KG1 (cell line): ENCODE measurements at places on chromosomes 5 and 9.
A peak's percentile ranks its signal among the peaks of the same experiment; 100 is the strongest.

DNA sequence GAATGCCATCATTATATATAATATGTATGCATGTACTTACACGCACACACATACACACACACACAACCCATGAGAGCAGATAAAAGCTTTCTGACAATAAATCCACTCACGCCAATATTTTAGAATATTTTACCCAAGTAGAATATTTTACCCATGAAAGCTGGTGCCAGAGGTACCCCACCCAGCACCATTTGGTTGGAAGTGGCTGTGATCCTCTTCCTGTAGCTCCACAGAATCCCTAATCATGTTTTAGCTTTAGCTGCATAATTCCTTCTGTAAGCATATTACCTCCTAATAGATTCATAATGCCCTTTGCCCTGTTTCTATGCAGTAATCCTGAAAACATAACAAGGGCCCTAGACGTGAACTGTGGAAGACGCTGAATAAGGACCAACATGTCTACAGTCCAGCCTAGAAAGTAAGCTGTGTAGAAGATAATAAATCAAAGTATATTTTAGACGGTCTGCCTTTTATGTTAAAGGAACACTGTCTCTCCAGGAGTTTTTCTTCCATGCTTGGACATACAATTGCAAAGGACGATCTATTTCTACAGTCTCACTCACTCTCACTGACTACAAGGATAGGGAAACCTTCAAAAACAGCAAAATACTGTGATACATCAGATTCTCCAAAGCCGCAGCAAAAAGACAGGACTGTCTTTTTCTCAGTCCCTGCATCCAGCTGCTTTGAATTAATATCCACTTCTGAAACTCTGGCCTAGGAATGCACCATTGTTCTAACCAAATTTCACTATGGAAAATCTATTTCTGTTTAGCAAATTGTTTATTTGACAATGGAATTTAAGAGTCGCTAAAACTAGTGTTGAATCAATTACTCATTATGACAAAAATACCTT is 98.2 kb downstream of the USP20 start:
- DNase-seq = no peak

DNA sequence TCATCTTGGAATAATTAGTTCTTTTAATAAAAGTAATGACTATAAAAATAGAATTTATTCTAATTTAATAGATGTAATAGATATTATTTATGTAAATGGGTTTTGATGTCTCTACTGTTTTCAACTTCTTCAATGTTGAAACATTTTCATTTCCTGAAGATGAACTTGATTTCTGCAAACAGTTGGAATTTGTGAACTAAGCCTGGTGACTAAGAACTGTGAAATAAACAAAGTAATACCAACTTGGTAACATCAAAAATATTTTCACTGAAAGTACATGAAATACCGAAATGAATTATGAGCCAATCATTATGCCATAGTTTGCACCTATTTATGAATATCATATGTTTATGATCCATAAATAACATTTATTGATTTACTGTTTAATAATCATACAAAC is 143.8 kb upstream of the FGF10 start:
- no peak for DNase-seq

- DNase-seq = no peak
These were observed 12.6 kb downstream of the JAK2 start for GRCh38 chr9:4997631-4998030.

DNA sequence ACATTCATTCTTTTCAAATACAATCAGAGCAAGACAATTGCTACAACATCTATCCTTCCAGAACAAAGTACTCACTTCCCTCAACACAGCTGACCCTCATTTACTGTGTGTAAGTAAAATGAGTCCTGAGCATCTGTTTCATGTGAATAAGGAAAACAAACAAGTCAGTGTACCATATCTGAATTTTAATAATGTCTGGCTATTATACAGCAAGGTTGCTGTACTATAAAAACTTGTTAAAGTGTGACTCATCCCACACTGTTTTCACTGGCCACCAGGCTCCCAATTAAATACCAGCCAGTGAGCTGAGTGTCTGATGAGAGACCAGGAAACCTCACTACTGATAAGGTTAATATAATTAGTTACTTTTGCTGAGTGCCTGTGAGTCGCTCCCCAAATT is 339.8 kb downstream of the AGTPBP1 start:
- no peak for DNase-seq

DNA sequence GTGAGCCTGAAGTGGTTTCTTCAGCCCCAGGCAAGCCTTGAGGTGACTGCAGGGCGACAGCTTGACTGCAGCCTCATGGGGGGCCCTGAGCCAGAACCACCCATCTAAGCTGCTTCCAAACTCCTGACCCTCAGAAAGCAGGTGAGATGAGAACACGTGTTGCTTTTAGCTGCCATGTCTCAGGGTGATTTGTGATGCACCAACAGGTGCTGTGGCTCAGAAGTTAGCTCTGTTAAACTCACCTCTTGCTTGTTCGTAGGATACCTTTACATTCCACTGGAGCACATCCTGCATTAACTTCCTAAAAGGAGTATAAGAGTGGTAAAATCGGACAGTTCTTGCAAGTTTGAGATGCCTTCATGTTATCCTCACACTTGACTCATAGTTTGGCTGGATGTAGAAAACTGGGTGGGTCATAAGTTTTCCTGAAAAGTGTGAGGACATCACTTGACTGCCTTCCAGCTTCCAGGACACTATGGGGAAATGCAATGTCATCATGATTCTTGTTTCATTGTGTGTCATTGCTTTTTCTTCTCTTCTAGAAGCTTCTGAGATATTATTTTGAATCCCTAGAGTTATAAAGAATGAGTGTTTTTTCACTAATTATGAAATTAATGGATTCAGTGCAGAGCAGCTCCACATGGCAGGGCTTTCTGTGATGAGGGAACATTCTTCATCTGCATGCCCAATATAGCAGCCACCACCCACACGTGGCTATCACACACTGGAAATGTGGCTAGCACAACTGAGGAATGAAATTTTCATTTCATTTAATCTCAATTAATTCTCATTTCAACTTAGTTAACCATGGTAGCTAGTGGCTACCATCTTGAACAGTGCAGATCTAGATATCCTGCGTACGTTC is 92.3 kb downstream of the HSD17B3 start:
- no peak for DNase-seq

DNA sequence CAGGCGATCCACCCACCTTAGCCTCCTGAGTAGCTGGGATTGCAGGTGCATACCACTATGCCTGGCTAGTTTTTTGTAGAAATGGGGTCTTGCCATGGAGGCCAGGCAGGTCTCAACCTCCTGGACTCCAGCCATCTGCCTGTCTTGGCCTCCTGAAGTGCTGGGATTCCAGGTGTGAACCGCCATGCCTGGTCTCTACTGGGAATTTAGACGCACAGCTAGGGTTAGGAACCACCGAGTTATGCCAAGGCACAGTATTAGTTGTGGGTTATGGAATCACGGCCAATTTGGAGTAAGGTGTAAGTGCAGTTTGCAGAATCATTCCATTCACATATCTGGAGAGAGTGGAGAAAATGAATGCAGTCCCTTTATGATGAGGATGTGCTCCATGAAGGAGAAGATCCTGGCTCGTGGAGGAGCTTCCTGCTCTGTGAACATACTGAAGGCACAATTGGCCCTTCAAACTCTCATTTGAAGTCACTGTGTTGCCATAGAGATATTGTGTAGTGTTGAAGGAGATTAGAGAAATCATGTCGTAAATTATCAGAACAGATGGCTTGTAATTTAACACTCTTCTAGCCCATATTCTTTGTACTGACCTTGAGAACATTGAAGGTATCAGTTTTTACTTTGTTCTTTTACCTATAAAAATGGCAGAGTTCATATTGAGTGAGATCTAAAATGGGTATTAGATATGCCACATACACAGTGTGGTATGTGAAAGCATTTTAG is 18.8 kb downstream of the TRIO start:
- no peak for DNase-seq

- DNase-seq = no peak
These were observed 33.2 kb downstream of the SLC31A2 start for GRCh38 chr9:113183956-113184488.

GRCh38 chr9:12640016-12640587 is 53.1 kb upstream of the TYRP1 start:
- DNase-seq = peak; percentile 6

DNA sequence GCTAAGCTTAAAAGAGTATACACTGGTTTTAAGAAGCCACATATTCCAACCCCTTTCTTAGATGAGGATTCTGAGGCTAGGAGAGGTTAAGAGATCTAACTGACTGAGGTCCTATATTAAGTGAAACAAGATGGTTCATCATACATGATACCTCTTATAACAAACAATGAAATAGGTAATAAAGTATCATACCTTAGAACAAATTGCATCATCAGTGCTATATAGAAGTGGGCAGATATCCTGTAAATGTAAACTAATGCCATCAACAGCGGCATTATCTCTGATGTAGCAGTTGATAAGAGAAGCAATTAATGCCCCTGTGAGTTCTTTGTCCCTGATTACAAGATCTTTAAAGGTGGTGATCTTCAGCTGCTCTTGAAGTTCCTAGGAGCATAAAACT is 60.5 kb downstream of the NUP155 start:
- no peak for DNase-seq

DNA sequence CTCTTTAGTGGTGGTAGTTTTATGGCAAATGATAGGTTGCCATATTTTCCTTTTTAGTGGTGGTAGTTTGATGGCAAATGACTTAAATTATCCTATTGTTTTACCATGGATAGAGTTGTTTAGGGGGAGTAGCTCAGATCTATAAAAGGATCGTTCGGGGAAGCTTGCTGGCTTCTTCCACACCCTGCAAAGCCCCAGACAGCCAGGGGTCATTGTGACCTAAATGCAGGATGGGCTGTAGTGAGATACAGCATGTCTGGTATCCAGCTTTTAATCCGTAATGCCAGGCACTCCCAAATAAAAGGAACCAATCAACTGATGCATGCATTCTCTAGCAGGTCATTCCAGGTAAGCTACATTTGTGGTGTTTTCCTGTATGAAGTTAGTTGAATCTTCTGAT is 67.1 kb downstream of the PRR16 start:
- DNase-seq = no peak
